CD4-positive, alpha-beta T cell treated with Interleukin-6 for 4 hours (primary cell): ENCODE measurements at places on chromosomes 3 and 15.

DNA sequence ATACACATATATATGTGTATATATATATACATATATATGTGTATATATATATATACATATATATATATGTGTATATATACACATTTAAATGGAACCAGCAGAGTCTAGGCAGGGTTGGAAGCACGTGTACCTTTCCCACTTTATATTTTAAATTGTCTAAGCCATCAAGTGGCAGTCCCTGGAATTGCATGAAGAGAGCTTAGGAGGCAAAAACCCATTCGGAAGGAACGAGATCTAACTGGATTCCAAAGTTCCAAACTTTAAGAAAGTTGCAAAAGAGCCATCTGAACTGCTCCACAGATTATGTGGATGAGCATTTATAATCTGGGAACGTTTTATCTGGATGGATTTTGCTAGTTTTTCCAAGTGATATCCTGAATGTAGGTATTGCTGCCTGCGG is 186.5 kb downstream of the FOXP1 start:
- DNase-seq, result peak; percentile 38

- no peak for DNase-seq
These were observed 33.5 kb downstream of the SUCLG2 start for GRCh38 chr3:67620869-67621268.

DNA sequence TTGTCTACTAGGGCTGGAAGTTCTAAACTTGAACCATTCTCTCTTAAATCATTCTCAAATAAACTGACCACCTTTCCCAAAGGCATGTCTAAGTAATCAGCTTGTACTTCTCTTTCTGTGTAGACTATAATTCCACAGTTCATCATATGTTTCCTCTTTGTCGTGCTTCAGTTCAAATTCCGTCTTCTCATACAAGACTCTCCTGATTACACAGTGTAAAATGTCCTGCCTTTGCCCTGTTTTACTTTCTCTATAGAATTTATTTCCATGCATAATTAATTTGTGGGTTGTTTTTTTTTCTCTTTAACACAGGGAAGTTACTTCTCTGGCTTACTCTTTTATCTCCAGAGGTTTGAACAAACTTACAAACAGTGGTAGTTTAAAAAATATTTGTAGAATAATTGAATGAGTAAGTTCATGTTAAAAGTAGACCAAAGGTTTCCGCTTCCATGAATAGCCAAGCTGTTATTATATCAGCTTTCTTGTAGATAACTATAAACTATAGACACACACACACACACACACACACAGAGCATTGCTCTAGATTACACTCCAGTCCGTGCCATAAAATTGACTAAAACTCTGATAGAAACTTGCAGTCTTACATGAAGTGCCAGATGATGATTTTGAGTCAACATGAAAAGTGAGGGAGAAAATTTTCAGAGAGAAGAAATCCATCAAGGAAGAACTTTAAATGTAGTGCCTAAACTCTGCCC is 119.0 kb downstream of the SUCNR1 start:
- no peak for DNase-seq

GRCh38 chr3:162641317-162641716 is 1144.7 kb downstream of the OTOL1 start:
- DNase-seq, result no peak

DNA sequence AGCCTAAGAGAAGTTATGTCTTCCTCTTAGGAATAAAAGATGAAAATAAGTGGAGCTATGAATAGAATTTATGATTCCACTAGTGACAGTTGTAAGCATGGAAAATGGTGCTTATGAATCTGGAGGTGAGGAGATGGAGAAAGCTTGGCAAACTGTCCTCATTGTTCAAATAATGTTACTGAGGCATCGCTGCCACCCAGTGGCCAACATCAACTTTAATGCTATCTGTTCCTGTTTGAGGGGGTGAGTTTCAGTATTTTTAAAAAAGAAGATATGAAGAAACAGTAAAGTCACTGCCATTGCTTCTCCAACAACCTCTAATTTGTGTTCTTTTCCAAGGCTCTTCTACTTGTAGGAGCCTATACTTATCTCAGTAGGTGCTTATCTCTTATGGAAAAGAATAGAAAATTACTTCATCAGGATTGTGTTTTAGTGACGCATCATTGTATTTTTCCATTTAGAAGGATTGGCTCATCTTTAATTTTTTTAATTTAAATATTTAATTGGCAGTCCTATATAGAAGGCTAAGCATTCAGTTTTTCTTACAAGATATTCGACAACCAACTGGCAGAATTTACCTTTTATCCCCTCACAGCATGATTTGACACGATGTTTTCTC is 260.4 kb upstream of the P2RY1 start:
- DNase-seq, result peak; percentile 28

DNA sequence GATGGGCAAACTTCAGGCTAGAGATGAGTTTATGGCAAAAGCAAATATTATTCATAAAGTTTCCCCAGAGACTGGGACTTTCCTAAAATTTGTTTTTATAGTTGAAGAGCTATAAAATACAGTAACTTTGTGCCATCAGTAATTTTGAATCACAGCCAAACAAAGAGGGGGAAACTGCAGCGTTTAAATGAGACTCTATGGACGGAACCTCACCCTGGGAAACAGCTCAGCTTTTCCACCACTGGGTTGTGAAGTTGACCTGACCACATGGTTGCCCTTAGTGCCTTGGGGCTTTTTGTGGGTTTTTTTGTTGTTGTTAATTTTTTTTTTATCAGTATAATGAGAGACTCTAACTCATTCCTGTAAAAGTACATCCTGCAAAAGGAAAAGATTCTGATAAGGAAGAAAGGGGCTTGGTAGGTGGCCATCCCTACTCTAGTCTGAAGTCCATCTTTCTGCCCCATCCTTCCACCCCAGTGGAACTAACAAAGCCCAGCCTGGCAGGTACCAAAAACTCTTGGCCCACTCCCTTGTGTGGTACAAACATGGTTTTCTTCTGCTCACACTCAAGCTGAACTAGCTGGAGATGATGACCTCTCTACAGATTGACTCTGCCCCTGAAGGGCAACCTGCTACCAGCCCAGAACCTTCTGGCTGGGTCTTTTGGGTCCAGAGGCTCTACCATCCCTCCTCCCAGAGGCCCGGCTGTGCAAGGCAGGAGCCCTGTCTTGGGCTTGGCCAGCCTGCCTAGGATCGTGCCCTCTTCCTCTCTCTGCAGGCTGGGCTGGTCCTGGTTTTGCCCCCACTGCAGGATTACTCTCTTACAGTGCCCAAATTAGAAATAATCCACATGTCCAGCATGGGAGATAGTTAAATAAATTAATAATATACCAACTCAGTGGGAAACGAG is 41.2 kb downstream of the RLBP1 start:
- DNase-seq, result no peak

- no peak for DNase-seq
These were observed 3.4 kb upstream of the CLN6 start for GRCh38 chr15:68232937-68233336.

DNA sequence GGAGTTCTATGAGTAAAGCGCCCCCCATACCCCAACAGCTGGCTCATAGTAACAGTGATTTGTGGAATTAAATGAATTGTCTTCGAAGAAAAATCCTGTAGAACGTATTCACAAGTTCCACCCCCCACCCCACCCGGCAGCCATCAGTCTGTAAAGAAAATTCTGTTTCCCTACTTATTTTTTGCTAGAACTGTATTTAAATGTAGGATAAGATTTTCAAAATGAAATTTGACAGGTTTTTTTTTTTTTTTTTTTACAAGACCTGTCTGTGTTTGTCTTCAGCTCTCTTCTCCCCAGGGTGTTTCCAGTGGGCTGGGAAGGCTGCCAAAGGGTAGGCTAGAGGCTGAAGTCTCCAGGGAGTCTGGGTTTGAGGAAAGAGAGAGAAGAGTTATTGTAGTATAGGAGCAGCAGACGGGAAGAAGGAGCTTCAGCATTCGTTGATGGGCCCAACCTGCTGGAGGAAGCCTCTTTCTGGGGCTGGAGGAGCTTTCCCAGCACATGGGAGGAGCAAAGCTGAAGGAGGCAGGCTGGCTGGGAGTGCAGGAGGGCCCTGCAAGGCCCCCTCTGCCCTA is 130.6 kb upstream of the SEMA6D start:
- DNase-seq, result no peak

DNA sequence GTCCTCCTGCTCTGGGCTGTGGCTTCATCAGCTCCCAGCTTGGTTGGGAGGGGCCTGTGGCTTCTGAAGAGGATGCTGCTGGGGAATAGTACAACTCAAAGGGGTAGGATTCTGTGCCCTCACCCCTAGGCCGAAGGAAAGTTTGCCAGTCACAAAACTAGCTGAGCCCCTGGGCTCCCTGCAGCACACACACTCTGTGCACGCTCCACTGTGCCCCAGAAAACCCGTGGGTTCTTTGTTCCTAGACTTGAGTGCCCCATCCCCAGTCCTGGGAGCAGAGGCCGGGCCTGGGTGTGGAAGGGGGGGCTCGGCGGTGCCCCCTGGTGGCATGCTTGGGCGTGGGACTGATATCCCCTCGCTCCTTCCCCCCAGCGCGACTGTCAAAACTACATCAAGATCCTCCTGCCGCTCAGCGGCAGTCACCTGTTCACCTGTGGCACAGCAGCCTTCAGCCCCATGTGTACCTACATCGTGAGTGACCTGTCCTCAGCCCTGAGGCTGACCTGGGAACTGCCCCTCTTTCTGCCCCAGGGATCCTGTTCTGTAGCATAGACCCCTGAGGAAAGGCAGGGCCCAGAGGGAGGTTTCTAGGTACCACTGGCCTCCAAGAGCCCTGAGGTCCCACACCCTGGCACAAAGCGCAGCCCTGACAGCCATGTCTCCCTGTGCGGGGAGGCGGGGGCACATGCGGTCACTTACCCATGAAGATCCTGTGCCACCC is 14.2 kb downstream of the CIB1 start:
- DNase-seq, result peak; percentile 76

DNA sequence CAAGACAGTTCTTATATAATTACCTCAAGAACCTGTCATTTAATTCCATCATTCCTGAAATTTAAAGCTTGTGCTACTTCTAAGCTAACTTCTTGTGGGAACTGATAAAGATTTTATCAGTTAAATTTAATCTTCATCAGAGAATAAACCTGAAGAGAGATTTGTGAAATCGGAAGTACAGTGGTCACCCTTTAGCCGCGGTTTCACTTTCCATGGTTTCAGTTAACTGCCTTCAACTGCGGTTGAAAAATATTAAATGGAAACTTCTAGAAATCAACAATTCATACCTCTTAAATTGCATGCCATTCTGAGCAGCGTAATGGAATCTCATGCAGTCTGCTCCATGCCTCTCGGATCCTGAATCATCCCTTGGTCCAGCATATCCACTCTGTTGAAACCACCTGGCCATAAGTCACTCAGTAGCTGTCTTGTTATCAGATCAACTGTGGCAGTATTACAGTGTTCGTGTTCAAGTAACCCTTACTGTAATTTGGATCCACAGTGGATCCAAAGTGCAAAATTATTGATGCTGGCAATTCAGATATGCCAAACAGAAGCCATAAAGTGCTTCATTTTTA is 626.1 kb downstream of the CADM2 start:
- DNase-seq, result no peak
